Activated T-cell treated with anti-CD3 and anti-CD28 coated beads, Interleukin-2, amount 50 U/mL, for 48 hours (primary cell): ENCODE measurements at places on chromosomes 6 and 20.

DNA sequence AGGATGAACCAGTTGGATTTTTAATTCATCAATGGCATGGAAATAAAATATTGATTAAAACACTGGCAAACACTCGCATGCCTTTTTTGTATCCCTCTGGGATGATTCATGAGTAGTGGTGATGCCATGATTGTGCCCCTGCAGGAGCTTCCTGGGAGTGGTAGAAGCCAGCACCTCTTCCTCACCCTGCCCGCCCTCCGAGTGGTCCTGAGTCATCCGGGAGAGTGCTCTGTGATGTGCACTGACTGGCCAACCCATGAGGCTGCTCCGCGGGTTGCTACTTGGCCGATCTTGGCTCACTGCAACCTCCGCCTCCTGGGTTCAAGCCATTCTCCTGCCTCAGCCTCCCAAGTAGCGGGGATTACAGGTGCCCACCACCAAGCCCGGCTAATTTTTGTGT, 27.4 kb downstream of the GJA10 start:
- DNase-seq, result no peak

DNA sequence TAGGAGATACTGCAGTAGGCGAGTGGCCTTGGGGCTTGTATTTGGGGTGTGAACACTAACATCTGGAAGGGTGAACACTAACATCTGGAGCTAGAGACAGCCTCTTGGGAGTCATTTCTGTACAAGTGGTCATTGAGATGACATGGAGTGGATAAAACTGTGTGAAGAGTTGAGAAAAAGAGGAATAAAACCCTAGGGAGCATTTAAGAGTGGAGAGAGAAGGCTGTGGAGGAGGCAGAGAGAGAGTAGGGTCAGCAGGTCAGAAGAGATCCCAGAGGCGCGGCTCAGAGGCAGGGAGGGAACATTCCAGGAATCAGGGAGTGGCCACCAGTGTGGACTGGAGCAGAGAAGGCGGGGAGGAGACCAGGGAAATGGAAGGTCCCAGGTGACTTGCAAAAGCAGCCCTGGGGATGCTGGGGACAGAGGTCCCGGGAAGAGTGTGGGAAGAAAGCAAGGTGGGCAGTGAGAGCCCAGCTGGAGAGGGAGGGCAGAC, 202.0 kb upstream of the RNF24 start:
- DNase-seq, result no peak

DNA sequence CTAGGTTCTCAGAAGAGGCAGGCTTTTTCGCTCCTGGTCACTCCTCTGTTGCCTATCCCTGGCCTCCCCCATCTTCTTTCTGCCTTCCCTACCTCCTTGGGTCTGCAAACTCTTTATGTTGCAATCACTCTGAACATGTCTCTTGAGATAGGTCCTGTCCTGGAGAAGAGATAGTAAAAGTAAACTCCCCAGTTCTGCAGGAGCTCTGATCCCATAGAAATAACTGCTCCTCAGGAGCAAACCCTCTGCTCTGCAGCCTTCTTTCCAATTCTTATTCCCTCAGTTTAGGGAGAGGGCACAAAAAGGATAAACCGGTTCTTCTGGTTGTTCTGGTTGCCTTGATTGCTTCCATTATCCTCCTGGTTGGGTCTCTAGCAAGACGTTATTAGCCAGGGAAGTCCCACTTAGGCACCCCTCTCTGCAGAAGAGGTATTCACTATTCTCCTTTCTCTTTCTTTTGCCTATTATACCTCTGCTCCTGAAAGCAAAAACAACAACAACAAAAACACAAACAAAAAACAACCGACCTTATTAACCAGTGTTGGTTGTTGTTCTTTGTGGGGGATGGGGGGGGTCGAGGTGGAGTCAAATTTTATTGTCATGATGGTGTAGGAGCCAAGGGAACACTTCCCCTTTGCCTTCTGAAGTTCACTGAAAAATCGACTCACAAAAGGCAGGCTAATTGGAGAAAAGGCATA, 973 bp downstream of the TRIM38 start:
- DNase-seq, result no peak

DNA sequence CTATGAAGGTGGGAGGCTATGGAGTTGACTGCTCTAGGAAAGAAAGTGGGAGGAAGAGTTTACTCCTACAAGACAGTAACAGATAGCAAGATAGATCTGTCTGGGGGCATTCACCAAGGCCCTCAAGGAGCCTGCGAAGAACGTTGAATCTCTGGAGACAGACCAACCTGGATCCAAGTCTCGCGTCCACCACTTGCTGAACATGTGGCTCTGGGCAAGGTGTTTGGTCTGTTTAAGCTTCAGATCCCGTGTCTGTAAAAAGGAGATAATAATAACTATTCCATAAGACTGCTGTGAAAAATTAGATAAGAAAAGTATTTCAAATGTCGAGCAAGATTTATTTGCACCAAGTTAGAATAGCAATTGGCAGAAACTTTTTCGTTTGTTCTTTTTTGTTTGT, 8.1 kb upstream of the EEF1A1 start:
- DNase-seq, result no peak

- no peak for DNase-seq
Observed at GRCh38 chr6:17278289-17279063, 2.7 kb upstream of the RBM24 start.

- DNase-seq, result no peak
Observed at GRCh38 chr6:126182650-126183311, 157.1 kb upstream of the CENPW start.

DNA sequence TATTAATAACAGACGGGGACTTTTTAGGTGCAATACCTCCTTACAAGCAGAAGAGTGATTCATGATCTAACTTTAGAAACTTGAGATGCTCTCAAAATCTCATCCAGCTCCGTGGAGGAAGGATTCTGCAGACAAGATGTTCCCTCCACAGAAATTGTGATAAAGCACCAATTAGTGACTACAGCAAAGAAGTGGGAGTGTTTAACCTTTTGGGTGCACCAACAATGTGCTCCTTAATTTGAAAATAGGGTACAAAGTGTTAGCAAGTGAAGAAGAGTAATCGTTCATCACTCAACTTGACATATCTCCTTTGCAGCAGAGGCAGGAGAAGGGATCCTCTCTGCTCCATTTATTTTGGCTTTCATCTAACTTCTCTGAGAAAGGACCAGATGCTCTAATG, 22.8 kb upstream of the SCP2D1 start:
- DNase-seq, result no peak

- no peak for DNase-seq
Observed at GRCh38 chr6:166165558-166166313, 1.9 kb downstream of the TBXT start.

GRCh38 chr20:50654904-50655303, 36.4 kb downstream of the RIPOR3 start:
- no peak for DNase-seq

- no peak for DNase-seq
Observed at GRCh38 chr6:87914637-87915395, 132.8 kb upstream of the SPACA1 start.
